Foreskin keratinocyte (primary cell): ENCODE measurements at places on chromosomes 2 and 18.
A peak's percentile ranks its signal among the peaks of the same experiment; 100 is the strongest.

GRCh38 chr2:4256351-4256750, 553.0 kb downstream of the DCDC2C start:
- no peak for DNase-seq

GRCh38 chr2:236830926-236831325, 254.8 kb upstream of the COPS8 start:
- no peak for DNase-seq

GRCh38 chr2:203728321-203728720, 21.9 kb downstream of the CD28 start:
- DNase-seq = no peak

DNA sequence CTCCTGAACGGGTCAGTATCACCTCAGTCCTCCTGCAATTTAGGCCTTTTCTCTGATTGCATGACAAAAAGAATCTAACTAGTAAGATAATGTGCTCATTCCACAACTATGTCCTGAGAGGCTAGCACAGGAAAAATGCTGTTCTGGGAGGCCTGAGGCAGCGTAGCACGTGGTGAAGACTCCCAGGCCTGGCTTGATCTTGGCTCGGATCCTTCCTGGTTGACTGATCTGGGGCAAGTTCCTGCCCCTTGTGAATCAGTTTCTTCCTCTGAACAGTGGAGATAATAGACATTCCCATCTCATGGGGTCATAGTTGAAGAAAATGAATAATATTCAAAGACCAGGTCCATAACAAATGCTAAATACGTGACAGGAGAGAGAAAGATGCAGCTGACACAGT, 12.3 kb downstream of the FBLN7 start:
- DNase-seq = peak; percentile 89

GRCh38 chr2:47239119-47239969, 84.2 kb upstream of the STPG4 start:
- no peak for DNase-seq

DNA sequence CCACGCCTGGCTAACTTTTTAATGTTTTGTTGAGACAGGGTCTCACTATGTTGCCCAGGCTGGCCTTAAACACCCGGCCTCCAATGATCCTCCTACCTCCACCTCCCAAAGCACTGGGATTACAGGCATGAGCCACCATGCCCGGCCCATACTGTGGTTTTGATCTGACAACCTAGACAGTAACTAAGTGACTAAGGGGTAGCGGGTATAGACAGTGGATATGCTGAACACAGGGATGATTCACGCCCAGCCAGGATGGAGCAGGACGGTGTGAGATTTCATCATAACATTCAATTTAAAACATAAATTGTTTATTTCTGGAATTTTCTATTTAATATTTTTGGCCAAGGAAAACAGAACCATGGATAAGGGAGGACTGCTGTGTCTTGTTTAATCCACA, 36.0 kb upstream of the YPEL5 start:
- DNase-seq = peak; percentile 53

GRCh38 chr2:174486563-174487107, at the start of gene GPR155:
Gene GPR155, minus strand, starts transcription at chr2:174487029. Its CDS starts 5,073 bp downstream, at chr2:174481956.
- no peak for DNase-seq

- DNase-seq = peak; percentile 58
Observed at GRCh38 chr2:199977984-199978415, 22.6 kb downstream of the MAIP1 start.

DNA sequence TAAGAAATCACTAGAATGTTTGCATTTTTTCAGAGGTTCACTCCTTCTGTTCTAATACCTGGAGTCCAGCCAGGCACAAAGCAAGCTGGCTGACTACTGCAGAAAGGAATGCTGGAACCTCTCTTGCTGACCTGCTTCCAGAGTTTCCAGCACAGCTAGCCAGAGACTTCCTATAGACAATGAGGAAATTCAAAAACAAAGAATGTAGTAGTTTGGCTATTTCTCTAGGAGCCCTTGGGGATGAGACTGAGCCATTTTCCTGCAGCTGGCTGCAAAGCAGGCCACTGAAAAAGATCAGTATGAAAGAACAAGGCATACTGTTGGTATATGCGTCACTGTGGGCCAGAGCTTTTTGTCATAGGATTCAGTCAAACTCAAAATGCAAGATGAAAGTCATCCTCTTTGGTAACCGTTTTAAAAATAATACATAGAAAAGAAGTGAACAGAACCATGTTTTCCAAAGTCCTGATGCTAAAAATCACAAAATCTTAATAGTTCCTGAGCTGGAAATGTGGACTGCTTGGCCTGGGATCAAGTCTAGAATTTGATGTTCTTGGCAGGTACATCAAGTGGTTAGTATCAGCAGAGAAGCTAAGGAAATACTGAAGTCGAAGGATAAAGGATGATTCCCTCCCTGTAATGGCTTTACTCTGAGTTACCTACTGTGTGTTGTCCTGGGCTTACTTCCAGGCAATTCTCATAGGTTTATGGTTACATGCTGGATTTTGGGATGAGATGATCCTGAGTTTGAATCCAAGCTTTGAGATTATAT, 9.0 kb upstream of the DSEL start:
- peak; percentile 94 for DNase-seq

DNA sequence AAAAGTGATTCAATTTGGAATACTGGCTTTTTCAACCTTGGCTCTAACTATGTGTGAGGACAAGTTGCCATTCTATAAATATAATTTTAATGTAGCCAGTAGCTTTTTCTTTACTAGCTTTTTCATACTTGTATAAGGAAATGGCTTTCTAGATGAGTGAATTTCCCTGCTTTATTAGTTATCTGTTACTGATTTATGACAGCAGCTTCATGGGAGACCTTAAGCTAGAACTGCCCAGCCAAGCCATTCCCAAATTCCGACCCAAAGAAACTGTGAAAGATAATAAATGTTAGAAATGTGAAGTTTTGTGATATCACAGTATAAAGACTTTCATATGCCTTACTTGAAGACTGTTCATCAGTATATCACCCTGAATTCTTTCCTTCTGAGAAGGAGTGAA, 32.3 kb downstream of the BABAM2 start:
- DNase-seq = no peak

DNA sequence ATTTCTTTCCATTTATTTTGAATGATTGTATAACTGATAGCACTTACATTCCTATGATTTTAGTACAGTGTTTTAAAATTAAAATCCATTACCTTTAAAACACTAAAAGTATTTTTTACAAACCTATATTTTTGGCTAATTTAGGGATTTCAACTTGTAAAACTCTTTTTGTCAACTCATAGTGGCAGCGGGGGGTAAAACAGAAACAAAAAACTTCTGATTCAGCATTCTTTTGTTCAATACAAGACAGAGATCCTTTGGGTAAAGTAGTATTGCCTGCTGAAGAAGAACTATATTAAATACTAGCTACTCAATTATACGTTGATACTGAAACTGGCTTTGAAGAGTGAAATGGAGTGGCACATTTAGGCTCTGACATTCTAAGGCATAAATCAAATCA, 437.4 kb upstream of the CDH19 start:
- no peak for DNase-seq

DNA sequence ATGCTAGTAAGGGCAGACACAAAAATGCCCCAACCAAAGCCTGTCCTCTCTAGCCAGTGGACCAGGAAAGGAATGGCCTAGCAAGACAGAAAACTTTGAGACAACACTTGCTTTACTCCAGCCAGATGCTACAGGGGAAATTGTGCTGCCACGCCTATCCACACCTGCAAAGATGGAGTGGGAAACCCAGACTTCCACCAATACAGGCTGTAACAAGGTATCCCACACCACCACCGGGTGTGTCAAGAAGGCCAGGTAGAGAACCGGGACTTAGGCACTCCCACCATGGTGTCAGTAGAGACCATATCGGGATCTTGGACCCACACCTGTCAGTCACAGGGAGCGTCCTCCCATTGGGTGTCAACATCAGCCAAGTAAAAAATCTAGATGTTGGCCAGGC, 16.2 kb upstream of the ESPNL start:
- DNase-seq = no peak

DNA sequence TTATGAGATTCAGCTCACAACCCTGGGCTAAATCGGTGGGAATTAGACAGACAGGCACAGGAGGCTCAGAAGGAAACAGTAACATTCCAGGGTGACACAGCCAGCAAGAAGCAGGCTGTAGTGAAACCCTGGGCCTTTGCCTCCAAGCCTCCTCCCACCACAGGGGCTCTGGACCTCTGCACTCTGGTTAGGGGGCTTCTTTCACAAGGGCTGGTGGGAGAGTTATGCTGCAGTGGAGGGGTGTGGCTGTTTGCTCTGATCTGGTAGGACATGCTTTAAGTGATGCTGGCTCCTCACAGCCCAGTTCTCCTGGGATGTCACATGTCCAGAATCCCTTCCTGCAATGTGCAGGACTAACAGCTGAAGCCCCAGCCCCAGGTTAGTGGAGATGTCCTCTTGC, 109.9 kb downstream of the TGFA start:
- no peak for DNase-seq

DNA sequence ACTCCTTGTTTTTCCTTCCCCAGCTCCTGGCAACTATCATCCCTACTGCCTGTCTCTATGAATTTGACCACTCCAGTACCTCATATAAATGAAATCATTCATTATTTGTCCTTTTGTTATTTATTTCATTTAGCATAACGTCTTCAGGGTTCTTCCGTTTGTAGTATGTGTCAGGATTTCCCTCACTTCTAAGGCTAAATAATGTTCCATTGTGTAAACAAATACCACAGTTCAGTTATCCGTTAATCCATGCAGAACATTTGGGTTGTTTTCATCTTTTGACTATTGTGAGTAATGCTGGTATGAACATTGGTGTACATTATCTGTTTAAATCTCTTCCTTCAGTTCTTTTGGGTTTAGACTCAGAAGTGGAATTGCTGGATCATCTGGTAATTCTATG, 18.8 kb downstream of the DYNC2LI1 start:
- DNase-seq = no peak

DNA sequence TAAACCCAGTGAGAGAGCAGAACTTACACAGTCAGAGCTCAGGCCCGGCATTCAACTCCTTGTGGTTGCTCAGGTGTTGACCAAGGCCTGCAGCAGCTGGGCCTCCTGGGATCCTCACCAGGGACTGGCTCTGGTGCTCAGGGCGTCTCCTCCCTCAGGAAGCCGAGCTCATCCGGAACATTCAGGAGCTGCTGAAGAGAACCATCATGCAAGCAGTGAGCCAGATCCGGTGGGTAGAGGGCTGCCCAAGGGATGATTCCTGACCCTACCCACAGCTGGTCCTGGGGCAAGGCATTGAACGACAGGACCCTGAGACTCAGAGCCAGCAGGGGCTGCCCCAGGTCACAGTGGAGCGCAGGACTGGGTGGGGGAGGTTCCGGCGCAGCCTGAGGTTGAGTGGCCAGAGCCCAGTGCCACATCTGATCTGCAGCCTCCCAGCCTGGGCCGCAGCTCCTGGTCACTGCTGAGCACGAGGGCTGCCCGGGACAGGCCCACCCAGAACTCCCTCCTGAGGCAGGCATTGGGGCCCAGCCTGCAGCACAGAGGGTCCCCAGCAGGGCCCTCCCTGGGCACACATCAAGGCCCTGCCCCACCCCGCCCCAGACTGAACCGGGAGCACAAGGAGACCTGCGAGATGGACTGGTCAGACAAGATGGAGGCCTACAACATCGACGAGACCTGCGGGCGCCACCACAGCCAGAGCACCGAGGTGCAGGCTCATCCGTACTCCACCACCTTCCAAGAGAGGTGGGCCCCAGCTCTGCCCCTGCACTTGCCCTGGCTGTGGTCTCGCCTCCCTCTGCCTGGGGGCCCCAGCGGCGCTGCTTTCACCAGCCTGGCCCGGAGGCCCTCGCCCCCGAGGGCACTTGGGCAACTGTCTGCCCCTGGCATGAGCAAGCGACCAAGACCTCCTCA, 2.4 kb downstream of the TEKT4 start:
- no peak for DNase-seq

DNA sequence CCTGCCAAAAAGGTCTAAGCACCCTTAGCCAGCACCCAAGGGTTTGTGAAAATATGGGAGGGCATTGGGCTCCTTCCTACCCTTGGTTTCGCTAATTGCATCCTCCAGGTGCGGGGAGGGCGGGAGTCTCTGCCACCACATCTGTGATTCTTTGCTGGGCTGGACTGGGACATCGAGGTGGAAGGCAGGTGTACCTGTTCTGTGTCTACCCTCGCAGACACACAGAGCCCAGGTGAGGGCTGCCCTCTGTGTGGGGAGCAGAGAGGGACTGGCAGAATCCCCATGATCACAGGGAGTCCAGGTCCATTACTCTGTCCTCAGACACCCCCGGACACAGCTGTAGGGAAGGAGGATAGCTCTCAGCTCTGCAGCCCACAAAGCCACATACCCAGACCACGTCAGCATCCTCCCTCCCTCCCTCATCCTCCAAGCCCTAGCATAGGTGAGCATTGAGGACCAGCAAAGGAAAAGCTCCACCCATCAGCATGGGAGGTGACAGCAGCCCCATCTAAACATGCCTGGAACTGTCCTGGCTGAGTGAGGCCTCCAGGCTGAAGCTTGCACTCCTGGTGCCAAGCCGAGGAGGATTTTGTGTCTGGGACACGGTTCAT, 49.8 kb downstream of the PLB1 start:
- peak; percentile 92 for DNase-seq

DNA sequence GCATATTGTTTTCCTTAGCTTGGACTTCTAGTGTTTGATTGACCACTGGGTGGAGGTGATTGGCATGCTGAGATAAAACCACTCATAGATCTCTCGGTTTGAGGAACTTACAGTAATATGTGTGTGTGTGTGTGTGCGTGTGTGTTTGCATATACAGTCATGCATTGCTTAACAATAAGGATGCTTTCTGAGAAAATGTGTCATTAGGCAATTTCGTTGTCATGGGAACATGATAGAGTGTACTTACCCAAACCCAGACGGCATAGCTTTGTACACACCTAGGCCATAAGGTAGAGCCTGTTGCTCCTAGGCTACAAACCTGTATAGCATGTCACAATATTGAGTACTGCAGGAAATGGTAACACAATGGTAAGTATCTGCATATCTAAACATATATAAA, 167.3 kb downstream of the NYAP2 start:
- peak; percentile 36 for DNase-seq

GRCh38 chr2:170524828-170525565, 190.1 kb upstream of the SP5 start:
- DNase-seq = no peak

- DNase-seq = peak; percentile 52
Observed at GRCh38 chr2:101518578-101519492, 43.9 kb upstream of the RFX8 start.

DNA sequence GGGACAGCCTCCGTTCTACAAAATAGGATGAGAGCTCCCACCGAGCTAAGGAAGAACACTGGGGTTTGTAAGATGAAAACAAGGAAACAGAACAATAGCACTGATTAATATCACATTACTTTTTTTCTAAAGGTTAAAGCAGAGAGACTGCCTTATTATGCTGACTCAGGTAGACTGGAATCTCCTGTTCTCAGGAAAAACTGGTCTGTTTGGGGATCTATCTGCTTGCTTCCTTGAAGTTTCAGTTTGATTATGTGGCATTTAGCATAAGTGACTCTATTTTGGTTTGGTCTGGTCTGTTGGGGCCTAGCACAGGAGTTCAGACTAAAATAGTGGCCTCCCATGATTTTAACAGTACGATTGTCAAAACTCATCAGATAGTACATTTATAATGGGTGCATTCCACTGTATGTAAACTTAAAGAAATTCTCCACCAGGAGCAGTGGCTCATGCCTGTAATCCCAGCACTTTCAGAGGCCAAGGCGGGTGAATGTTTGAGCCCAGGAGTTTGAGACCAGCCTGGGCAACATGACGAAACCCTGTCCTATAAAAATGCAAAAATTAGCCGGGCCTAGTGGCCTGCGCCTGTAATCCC, 64.1 kb upstream of the NDUFV2 start:
- DNase-seq = peak; percentile 21

- DNase-seq = no peak
Observed at GRCh38 chr2:118835746-118836410, 11.6 kb downstream of the EN1 start.

- no peak for DNase-seq
Observed at GRCh38 chr2:174682007-174682577, 82.2 kb downstream of the CHRNA1 start.

- peak; percentile 31 for DNase-seq
Observed at GRCh38 chr2:226754821-226755604, 44.6 kb downstream of the IRS1 start.
